Diencephalon (tissue), 1 donor: ENCODE measurements at places on chromosomes 3 and 15. TPM values are rescaled to one million over a fixed set of nuclear protein-coding genes. Genes with fewer than 3 reads are reported as not detected.

CD96 gene
- not detected for total RNA-seq

PATL2 gene
- total RNA-seq: not detected

SPG11 gene
- 82.8 TPM for total RNA-seq

ITPKA gene
- total RNA-seq: 0.69 TPM

GXYLT2 gene
- 6.0 TPM for total RNA-seq

OIP5 gene
- total RNA-seq: 3.9 TPM
